ENCODE measurements at places on chromosomes 5 and 9. TPM values are rescaled to one million over a fixed set of nuclear protein-coding genes. Genes with fewer than 3 reads are reported as not detected.

The KLHL3 gene
- total RNA-seq, result 6.8 TPM

- H3K27ac ChIP-seq, result peak overlapping the region; percentile 34
- H3K4me1 ChIP-seq, result no peaks in the 10 kb centered on the region
- peaks cover 4% of the 10 kb centered on the region for H3K36me3 ChIP-seq
- no peaks in the 10 kb centered on the region for H3K27me3 ChIP-seq
- DNase-seq, result no peak
Measured at GRCh38 chr5:107381189-107381856, 289.4 kb downstream of the EFNA5 start.

DNA sequence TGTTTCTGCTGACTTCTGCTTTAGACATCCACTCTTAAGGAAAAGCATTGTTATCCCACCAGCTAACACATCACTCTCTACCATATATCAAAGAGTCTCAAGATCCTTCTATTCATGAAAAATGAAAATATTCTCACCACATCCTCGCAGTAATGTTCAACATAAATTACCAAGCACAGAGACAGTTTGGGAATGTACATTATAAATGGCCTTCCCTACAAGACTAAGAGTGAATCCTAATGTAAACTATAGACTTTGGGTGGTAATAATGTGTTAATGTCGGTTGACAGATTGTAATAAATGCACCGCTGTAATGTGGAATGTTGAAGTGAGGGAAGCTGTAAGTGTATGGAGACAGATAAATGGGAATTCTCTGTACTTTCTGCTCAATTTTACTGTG, 27.1 kb upstream of the KCNIP1 start:
- H3K27me3 ChIP-seq, result no peaks in the 10 kb centered on the region
- H3K4me3 ChIP-seq, result no peak overlapping the region
- DNase-seq, result no peak
- no peaks in the 10 kb centered on the region for H3K36me3 ChIP-seq
- no peaks in the 10 kb centered on the region for H3K4me1 ChIP-seq
- H3K27ac ChIP-seq, result no peak overlapping the region

- H3K27ac ChIP-seq, result no peak overlapping the region
- no peaks in the 10 kb centered on the region for H3K36me3 ChIP-seq
- no peak for DNase-seq
- no peaks in the 10 kb centered on the region for H3K4me1 ChIP-seq
- H3K27me3 ChIP-seq, result no peaks in the 10 kb centered on the region
- H3K4me3 ChIP-seq, result no peak overlapping the region
Measured at GRCh38 chr5:103605277-103605676, 42.7 kb upstream of the NUDT12 start.

DNA sequence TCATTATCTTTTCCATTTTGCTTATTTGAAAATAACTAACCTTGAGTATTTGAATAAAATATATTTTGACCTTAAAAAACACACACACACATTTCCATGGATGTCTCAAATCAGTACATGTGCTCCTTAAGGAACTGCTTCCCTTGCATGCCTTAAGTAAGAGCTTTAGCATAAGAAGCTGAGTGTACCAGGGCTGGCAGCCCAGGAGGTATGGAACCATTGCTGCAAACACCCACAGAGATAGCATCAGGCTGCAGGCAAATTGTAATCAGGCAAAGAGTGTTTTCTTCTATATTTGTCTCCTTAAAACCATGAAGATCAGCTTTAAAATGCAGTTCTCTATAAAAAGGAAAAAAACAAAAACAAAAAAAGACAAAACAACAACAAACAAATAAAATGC, 160.6 kb downstream of the PLK2 start:
- H3K36me3 ChIP-seq, result no peaks in the 10 kb centered on the region
- no peaks in the 10 kb centered on the region for H3K27me3 ChIP-seq
- H3K27ac ChIP-seq, result no peak overlapping the region
- no peak overlapping the region for H3K4me3 ChIP-seq
- H3K4me1 ChIP-seq, result no peaks in the 10 kb centered on the region

The SLC28A3 gene
- total RNA-seq, result 4.0 TPM

The NHP2 gene
- 136 TPM for total RNA-seq

The BHMT2 gene
- 4.6 TPM for total RNA-seq

GRCh38 chr5:78467752-78468357, 107.4 kb downstream of the SCAMP1 start:
- peak; percentile 64 for DNase-seq
- H3K4me1 ChIP-seq, result no peaks in the 10 kb centered on the region
- no peaks in the 10 kb centered on the region for H3K27me3 ChIP-seq
- H3K27ac ChIP-seq, result no peak overlapping the region
- peaks cover 6% of the 10 kb centered on the region for H3K36me3 ChIP-seq

DNA sequence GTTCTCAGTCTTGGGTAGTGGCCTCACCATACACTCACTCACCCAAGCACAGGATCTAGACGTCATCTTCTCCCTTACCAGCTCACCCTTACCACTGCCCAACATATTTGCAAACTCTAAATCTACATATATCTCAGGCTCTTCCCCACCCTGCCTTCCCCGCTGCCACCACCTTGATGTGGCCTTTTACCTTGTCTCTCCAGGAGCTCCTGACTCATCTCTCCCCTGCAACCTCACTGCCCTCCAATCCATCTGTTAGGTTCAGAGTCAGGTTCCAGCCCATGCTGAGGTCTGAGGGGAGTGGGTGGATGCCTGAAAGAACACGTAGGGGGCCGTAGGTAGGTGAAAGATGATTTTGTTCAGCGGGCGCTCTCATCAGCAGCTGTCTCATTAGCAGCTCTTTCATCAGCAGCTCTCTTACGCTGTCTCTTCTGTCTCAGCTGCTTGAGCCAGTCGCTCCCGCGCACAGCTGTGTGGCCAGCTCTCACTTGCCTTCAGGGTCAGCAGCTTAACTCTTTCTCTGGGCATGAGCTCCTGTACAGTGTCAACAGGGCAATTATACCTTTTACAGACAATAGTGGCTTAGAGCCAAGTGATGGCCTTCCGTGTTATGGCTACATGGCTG, 23.1 kb upstream of the CKMT2 start:
- no peaks in the 10 kb centered on the region for H3K36me3 ChIP-seq
- no peak overlapping the region for H3K4me3 ChIP-seq
- DNase-seq, result no peak

The AHRR gene
- total RNA-seq, result 1.7 TPM

All from lung (tissue), 17 donors.